GM12878 (cell line): ENCODE measurements at places on chromosomes 2 and 18. TPM values are rescaled to one million over a fixed set of nuclear protein-coding genes. Genes with fewer than 3 reads are reported as not detected.

DNA sequence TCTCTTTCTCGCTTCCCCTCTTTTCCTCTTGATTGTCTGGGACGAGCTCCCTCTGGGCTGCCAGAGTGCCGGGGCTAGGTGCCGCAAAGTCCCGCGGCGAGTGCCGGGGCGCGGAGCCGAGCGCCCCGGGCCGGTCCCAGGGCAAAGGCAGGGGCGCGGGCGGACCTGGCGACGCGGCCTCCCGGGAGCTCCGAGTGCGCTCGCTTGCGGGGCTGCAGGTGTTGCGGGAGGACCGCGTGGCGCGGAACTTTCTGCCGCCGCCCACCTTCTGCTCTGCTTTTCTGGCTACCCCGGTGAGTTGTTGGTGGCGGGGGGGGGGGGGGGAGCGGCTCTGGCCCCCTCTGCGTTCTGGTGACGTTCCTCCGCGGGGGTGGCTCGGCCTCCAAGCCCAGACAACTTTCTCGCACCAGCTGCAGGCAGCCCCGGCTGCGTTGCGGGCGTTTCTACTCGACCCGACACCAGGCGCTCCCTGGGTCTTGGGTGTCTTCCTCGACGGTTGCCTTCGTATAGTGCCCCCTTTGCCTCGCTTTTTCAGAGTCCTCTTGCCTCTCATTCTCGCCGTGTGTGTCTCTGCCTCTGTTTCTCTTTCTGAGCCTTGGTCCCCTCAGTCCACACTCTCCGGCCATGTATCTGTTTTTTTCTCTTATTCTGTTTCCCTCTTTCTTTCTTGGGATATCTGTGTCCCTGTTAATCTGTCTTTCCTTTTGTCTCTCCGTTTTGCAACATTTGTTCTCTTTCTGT lies 759 bp downstream of the GALNT13 start:
- H3K4me1 ChIP-seq, result no peaks in the 10 kb centered on the region
- H3K27me3 ChIP-seq, result no peaks in the 10 kb centered on the region; the same call in none of the 2 replicates
- no peak overlapping the region for H3K4me3 ChIP-seq
- no peak for DNase-seq

Gene MC4R
- polyA plus RNA-seq, result not detected in 2 replicates

- no peaks in the 10 kb centered on the region for H3K27me3 ChIP-seq
- H3K36me3 ChIP-seq, result no peaks in the 10 kb centered on the region
- no peak overlapping the region for H3K27ac ChIP-seq
Observed at GRCh38 chr18:45330170-45330594, 285.1 kb upstream of the SLC14A2 start.

Gene DCDC2C
- polyA plus RNA-seq, result not detected in 2 replicates

DNA sequence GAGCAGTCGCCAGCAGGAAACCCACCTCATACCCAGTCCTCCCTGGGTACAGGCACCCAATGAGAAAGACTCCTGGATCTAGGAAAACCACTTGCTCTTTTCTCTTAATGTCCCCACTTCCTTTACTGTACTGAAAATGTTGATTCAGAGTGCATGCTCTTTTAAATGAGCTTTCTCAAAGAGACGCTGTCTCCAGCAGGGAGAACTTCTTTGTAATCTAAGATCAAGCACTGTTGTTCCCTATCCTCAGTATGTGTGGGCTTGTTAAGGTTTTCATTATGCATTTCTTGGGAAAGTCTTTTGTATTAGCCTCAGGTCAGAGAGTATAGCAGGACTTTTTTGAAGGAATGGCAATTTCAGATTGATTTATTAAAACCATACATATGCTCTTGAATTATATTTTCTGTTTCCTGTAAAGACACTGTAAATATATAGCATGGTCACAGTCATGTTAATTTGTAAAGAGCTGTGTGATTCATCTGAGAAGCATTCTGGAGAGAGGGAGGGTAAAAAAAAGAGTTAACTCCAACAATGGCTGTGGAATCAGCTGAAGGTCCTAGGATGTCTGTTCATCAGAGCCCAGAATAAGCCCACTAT lies 178.1 kb downstream of the MGAT5 start:
- no peak for DNase-seq
- no peak overlapping the region for H3K4me3 ChIP-seq
- H3K36me3 ChIP-seq, result peaks cover 59% of the 10 kb centered on the region
- no peaks in the 10 kb centered on the region for H3K4me1 ChIP-seq
- H3K27me3 ChIP-seq, result no peaks in the 10 kb centered on the region

DNA sequence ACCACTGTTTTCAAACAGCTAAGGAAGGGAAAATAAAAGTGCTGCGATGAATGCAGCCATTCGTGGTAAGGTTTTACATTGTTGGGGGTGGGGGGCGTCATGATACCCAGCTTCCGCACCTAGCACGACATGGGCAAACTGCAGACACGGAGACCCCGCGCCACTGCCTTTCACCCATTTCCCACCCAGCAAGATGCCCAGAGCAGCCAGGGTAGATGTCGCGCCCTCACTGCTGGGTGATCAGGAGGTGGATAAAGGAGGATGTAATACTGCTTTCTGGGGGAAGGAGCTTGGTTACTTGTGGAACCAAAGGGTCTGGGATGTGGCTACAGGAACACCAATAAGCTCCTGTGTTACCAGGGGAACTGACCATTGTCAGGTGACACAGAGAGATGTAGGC lies 138.4 kb downstream of the ZNF516 start:
- H3K27ac ChIP-seq, result no peak overlapping the region
- H3K27me3 ChIP-seq, result no peaks in the 10 kb centered on the region
- H3K4me3 ChIP-seq, result no peak overlapping the region
- H3K36me3 ChIP-seq, result peaks cover 2% of the 10 kb centered on the region
- no peaks in the 10 kb centered on the region for H3K4me1 ChIP-seq

GRCh38 chr2:216205486-216205885 lies 96.3 kb downstream of the XRCC5 start:
- H3K27ac ChIP-seq, result peak overlapping the region; percentile 49
- H3K36me3 ChIP-seq, result peaks cover 64% of the 10 kb centered on the region
- H3K4me1 ChIP-seq, result peaks cover 29% of the 10 kb centered on the region

Gene ASB18
- not detected in 2 replicates for polyA plus RNA-seq

- H3K4me3 ChIP-seq, result no peak overlapping the region
- H3K27me3 ChIP-seq, result peaks cover 2% of the 10 kb centered on the region; the same call in 1 of the 2 replicates
- H3K4me1 ChIP-seq, result no peaks in the 10 kb centered on the region
- H3K36me3 ChIP-seq, result no peaks in the 10 kb centered on the region
Observed at GRCh38 chr2:192159736-192160135, 35.0 kb downstream of the TMEFF2 start.

DNA sequence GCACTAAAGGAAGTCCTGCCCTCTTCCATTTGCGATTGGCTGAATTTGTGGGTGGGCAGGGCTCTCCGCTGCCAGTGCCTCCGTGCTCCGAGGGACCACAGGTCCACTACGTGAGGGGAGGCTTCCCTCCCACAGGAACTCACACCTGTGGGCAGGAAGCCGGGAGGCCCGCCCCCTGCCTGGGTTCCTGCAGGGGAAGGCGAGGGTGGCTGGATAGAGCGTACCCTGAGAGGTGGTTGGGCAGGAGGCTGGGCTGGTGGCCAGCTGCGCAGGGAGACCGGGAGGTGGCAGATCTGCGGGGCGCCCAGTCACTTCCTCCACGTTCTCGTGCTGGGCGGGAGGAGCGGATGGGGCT lies 47.0 kb upstream of the PTH2R start:
- no peaks in the 10 kb centered on the region; the same call in none of the 2 replicates for H3K36me3 ChIP-seq
- no peak for DNase-seq
- no peak overlapping the region for H3K4me3 ChIP-seq
- no peaks in the 10 kb centered on the region for H3K4me1 ChIP-seq
- H3K27ac ChIP-seq, result no peak overlapping the region

DNA sequence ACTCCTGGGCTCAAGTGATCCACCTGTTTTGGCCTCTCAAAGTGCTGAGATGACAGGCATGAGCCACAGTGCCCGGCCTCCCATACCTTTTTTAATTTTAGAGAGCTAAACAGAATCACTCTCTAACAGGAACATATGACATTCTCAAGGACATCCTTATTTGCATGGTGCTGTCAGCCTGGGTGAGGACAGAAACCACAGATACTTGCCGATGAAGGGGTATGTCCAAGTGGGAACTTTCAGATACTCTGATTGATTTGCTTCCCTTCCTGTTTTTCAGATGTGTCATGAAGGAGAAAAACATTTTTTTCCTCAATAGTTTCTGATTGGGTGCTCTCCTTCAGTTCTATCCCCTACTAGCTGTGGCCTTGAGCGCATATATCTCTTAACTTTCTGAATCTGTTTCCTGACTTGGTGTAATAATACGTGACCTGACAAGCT lies 49.6 kb downstream of the MYO3B start:
- no peaks in the 10 kb centered on the region for H3K36me3 ChIP-seq
- H3K4me3 ChIP-seq, result no peak overlapping the region
- peak; percentile 79 for DNase-seq
- no peaks in the 10 kb centered on the region for H3K27me3 ChIP-seq
- H3K27ac ChIP-seq, result peak overlapping the region; percentile 52
- H3K4me1 ChIP-seq, result peaks cover 19% of the 10 kb centered on the region

GRCh38 chr2:26352892-26353291 lies 6.3 kb upstream of the ADGRF3 start:
- H3K27me3 ChIP-seq, result no peaks in the 10 kb centered on the region
- no peak overlapping the region for H3K27ac ChIP-seq
- no peak overlapping the region for H3K4me3 ChIP-seq
- DNase-seq, result no peak
- H3K4me1 ChIP-seq, result 0 out of 2 replicates have a peak, but pooled peaks cover 6% of the 10 kb centered on the region

Gene DBI
- polyA plus RNA-seq, result 985 and 986 TPM in 2 replicates

GRCh38 chr2:239821694-239822075 lies 203.5 kb downstream of the NDUFA10 start:
- no peaks in the 10 kb centered on the region; the same call in 1 of the 2 replicates for H3K27me3 ChIP-seq
- DNase-seq, result no peak
- no peaks in the 10 kb centered on the region for H3K36me3 ChIP-seq
- H3K27ac ChIP-seq, result no peak overlapping the region
- H3K4me3 ChIP-seq, result no peak overlapping the region

GRCh38 chr2:145811276-145812164 lies 1291.6 kb upstream of the ZEB2 start:
- no peaks in the 10 kb centered on the region for H3K36me3 ChIP-seq
- H3K27ac ChIP-seq, result no peak overlapping the region
- no peaks in the 10 kb centered on the region for H3K27me3 ChIP-seq

GRCh38 chr2:240925568-240926515 lies 19.7 kb downstream of the CROCC2 start:
- peaks cover 2% of the 10 kb centered on the region for H3K27me3 ChIP-seq
- H3K27ac ChIP-seq, result no peak overlapping the region
- H3K4me3 ChIP-seq, result no peak overlapping the region

Gene XDH
- polyA plus RNA-seq, result not detected in 2 replicates

DNA sequence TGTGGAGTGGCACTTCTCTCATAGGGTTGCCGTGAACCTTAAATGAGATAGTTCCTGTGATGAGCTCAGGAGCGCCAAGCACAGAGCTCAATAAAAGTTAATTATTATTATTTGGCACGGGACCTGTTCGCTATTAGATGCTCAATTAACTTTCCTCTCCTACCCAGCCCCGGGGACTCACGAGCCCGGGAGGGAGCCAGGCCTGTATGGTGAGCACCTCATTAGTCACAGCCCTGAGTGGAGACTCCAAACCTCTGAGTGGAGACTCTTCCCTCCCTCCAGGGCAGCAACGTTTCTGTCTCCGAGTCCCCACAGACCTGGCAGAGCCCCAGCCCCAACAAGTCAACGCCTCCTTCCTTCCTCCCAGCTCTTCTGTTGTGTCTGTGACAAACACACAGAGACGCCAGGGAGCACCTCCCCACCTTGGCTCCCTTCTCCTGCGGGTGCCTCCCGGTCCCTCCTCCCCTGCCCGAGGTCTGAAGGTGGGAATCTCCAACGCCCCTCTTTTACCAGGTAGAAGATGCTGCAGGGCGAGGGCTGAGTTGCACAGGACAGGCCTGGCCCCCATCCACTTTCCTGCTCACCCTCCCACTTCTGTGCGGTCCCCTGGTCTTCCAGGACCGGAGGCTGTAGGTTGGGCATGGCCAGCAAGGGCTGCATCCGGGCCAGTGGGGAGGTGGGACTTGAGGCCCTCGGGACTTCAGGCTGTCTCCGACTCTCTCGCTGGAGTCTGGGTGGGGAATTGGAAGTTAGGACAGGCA lies 52.7 kb upstream of the ODC1 start:
- no peaks in the 10 kb centered on the region for H3K36me3 ChIP-seq
- H3K27me3 ChIP-seq, result no peaks in the 10 kb centered on the region; the same call in 1 of the 2 replicates
- no peak for DNase-seq
- H3K27ac ChIP-seq, result no peak overlapping the region

Gene ATL2
- polyA plus RNA-seq, result 32.5 and 33.2 TPM in 2 replicates

DNA sequence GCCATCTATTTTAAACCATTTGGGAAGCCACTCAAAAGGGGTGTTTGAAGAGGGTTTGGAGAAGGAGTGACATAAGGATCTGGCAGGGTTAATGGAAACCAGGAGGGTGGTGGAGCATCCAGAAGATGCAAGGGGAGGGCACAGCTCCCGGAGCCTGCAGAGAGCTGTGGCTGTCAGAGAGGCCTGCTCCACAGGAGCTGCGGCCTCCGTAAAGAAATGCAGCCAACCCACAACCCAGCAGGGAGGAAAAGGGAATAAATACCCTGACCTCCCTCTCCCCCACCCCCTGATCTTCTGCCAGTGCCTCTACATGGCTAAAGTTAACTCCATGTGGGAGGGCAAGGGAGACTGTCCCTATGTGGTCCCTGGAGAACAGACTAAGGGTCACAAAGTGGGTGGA lies 567.1 kb upstream of the POU3F3 start:
- H3K4me3 ChIP-seq, result no peak overlapping the region
- H3K4me1 ChIP-seq, result no peaks in the 10 kb centered on the region
- H3K27me3 ChIP-seq, result no peaks in the 10 kb centered on the region
- no peak overlapping the region for H3K27ac ChIP-seq
- no peaks in the 10 kb centered on the region for H3K36me3 ChIP-seq
- no peak for DNase-seq

- H3K4me3 ChIP-seq, result no peak overlapping the region
- no peaks in the 10 kb centered on the region for H3K27me3 ChIP-seq
- H3K36me3 ChIP-seq, result no peaks in the 10 kb centered on the region
- H3K27ac ChIP-seq, result no peak overlapping the region
- no peaks in the 10 kb centered on the region for H3K4me1 ChIP-seq
Observed at GRCh38 chr2:195092341-195092740, 564.7 kb upstream of the SLC39A10 start.

Gene C1QL2
- polyA plus RNA-seq, result not detected in 2 replicates

DNA sequence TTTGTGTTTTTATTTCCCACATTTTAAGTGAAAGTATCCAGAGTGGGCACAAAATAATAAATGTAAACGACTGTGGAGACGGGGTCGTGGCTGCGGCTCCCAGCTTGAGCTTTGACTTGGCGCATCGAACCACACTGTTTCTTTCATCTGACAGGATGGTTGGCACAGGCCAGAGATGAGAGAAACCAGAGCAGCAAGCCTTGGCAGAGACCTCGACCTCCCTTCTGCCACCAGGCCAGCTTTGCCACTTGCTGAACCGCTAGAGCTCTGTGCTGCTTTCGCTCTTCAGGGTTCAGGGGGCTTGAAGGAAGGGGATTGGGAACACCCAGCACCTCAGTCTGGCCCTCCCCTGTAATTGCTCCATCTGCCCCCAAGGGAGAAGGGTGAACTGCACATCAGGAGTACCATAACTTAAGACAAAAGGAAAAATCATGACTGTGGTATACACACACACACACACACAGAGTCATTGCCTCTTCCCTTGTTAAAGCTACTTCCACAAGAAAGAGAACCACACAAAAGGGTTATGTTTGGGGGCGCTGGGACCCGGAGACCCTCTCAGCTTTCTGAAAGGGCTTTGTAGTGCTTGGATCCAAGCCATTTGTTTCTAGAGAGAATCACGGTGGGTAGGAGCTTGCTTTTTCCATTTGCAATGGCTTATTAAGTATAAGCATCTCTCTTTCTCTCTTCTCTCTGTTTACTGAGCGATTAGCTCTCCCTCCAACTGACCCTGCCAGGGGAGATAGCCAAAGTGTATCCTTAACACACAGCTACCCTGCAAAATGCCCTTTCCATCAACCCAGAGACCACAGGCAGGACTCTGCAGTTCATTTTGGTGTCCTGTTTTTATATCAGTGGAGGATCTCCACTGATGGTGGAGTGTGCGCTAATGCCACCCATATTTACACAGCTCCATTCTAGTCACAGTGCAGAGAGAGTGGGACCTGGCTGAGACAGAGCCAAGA lies 23.0 kb downstream of the POU3F3 start:
- H3K27me3 ChIP-seq, result peaks cover 7% of the 10 kb centered on the region
- H3K4me1 ChIP-seq, result no peaks in the 10 kb centered on the region
- H3K27ac ChIP-seq, result no peak overlapping the region
- H3K4me3 ChIP-seq, result no peak overlapping the region
- H3K36me3 ChIP-seq, result no peaks in the 10 kb centered on the region

Gene KCNF1
- polyA plus RNA-seq, result not detected in 2 replicates
